ENCODE measurements at places on chromosomes 2 and 18. TPM values are rescaled to one million over a fixed set of nuclear protein-coding genes. Genes with fewer than 3 reads are reported as not detected.

- DNase-seq = no peak
Measured at GRCh38 chr2:126345691-126346090, 310.3 kb upstream of the GYPC start.

- DNase-seq = no peak
Measured at GRCh38 chr2:224995419-224995818, 46.8 kb downstream of the DOCK10 start.

POTEJ gene
- total RNA-seq = not detected

ALK gene
- not detected for total RNA-seq
